ENCODE measurements at places on chromosomes 5 and 9. TPM values are rescaled to one million over a fixed set of nuclear protein-coding genes. Genes with fewer than 3 reads are reported as not detected.

Gene C5orf63
- polyA plus RNA-seq = 2.7 TPM

GRCh38 chr5:5128766-5129165, 11.4 kb upstream of the ADAMTS16 start:
- H3K36me3 ChIP-seq = no peaks in the 10 kb centered on the region
- no peaks in the 10 kb centered on the region for H3K27me3 ChIP-seq
- H3K27ac ChIP-seq = no peak overlapping the region
- no peak for DNase-seq
- no peak overlapping the region for H3K4me3 ChIP-seq

Gene IRX4
- polyA plus RNA-seq = 0.02 TPM

GRCh38 chr5:50440651-50441492, at the start of gene EMB:
Gene EMB (minus strand): TSS chr5:50441288. CDS start chr5:50441151, 137 bp downstream.
- H3K36me3 ChIP-seq = no peaks in the 10 kb centered on the region
- H3K4me1 ChIP-seq = no peaks in the 10 kb centered on the region
- no peak within 1 kb of the TSS for H3K27ac ChIP-seq
- H3K4me3 ChIP-seq = peak within 1 kb of the TSS; percentile 34
- peak; percentile 49 for DNase-seq

DNA sequence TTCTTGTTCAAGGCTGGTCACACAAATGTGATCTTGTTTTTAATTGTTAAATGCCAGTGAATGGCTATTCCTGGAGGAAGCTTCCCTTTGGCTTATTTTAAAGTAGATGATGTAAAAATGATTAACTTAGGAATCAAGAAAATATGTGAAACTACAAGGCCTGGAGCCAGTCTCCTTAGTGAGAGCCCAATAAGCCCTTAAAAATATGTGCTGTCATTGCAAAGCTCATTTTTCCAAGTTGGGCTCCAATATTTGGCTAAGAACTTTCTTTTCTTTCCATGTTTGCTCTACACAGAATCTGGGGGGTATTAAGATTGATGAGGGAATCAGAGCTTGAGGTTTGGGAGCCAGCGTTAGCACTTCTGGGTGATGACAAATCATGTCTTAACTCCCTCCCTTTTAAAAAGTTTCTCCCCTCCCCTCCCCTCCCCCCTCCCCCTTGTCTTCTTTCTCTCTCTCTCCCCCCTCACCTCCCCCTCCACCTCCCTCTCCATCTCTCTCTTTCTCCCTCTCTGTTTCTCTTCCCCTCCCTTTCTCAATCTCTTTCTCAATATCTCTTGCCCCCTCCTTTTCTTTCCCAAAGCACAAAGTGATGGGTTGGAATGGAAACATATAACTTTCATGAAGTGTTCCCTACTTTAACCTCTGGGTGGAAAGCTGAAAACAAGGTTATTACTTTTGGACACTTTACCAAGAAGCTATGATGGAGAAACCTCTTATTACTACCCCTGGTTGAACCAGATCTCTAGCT, 86.0 kb downstream of the FBXL7 start:
- no peaks in the 10 kb centered on the region for H3K27me3 ChIP-seq
- no peak for DNase-seq
- no peak overlapping the region for H3K4me3 ChIP-seq
- peaks cover 9% of the 10 kb centered on the region for H3K36me3 ChIP-seq
- no peak overlapping the region for H3K27ac ChIP-seq

DNA sequence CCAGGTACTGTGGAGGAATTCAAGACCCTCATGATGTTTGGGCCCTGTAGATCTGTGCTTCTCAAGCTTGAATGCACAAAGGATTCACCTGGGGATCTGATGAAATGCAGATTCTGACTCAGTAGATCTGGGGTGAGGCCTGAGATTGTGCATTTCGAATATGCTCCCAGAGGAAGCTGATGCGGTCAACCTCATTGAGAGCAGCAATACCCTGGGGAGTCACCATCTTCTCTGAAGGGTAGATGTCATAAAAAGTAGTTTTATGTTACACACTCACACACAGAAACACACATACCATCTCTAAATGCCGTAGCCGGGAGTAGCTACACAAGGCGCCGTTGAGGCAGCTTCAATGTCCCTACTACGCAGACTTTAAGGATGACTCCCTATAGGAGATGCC, 55.8 kb upstream of the CPEB4 start:
- H3K27ac ChIP-seq = no peak overlapping the region
- no peak for DNase-seq
- no peaks in the 10 kb centered on the region for H3K27me3 ChIP-seq
- H3K36me3 ChIP-seq = no peaks in the 10 kb centered on the region

GRCh38 chr5:94544031-94544650, 74.3 kb downstream of the KIAA0825 start:
- H3K4me1 ChIP-seq = peaks cover 5% of the 10 kb centered on the region
- DNase-seq = peak; percentile 40
- no peak overlapping the region for H3K4me3 ChIP-seq
- H3K36me3 ChIP-seq = peaks cover 5% of the 10 kb centered on the region

GRCh38 chr9:82600536-82601292, 462.2 kb downstream of the RASEF start:
- H3K36me3 ChIP-seq = no peaks in the 10 kb centered on the region
- no peaks in the 10 kb centered on the region for H3K27me3 ChIP-seq
- H3K4me1 ChIP-seq = no peaks in the 10 kb centered on the region
- no peak overlapping the region for H3K27ac ChIP-seq

DNA sequence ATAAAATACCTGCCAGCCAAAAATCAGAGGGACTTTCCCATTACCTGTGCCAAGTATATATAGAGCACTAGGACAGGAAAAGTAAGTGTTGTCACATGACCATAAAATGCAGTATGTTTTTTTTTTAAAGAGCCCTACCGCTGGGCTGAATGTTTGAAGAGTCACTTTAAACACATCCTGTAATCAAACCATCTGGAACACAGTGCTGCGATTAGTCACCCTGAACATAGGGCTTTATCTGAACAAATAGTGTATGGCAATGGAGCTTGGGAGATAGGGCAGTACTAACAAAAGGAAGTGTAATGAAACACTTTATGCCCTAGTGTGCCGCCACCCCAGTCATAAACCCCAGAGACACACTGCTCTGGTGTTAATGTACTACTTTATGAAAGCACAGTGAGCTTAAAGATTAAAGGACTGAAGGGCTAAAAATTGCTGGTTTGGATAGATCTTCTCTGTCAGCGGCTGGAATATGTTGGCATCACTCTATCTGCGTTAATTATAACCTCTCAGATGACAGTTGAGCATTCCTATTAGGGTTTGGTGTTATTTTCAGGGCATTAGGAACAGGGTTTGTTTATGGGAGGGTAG, 90.4 kb downstream of the ZNF608 start:
- peaks cover 84% of the 10 kb centered on the region for H3K4me1 ChIP-seq
- DNase-seq = peak; percentile 49
- peak overlapping the region; percentile 80 for H3K27ac ChIP-seq
- H3K4me3 ChIP-seq = no peak overlapping the region
- no peaks in the 10 kb centered on the region for H3K36me3 ChIP-seq

DNA sequence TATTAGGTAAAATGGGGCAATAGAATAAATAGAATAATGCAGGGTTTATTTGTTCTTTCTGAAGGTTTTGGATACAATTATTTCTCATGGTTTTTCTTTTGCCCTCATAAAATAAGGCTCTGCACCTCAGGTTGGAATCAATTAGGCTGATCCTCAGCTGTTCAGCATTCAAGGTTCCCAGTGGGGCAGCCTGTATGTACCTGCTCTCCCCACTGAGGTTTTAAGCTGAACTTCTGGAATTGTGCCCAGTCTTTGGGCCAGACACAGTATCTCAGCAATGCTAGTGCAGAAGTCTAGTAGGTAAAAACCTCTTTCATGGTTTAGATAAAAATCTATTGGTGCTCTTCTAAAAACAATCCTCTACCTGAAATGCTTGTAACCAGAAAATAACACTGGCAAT, 98.0 kb downstream of the EDIL3 start:
- no peak overlapping the region for H3K27ac ChIP-seq
- no peak overlapping the region for H3K4me3 ChIP-seq
- peaks cover 3% of the 10 kb centered on the region for H3K4me1 ChIP-seq
- H3K36me3 ChIP-seq = no peaks in the 10 kb centered on the region
- no peaks in the 10 kb centered on the region for H3K27me3 ChIP-seq

- no peak for DNase-seq
- no peak overlapping the region for H3K27ac ChIP-seq
- no peak overlapping the region for H3K4me3 ChIP-seq
- no peaks in the 10 kb centered on the region for H3K36me3 ChIP-seq
Observed at GRCh38 chr9:137326445-137327065, 24.5 kb upstream of the NRARP start.

Gene GFI1B
- 0.49 TPM for polyA plus RNA-seq

- no peak overlapping the region for H3K27ac ChIP-seq
- no peak overlapping the region for H3K4me3 ChIP-seq
- no peaks in the 10 kb centered on the region for H3K36me3 ChIP-seq
- no peaks in the 10 kb centered on the region for H3K27me3 ChIP-seq
- no peaks in the 10 kb centered on the region for H3K4me1 ChIP-seq
Observed at GRCh38 chr9:115400796-115401195, 282.8 kb upstream of the TNC start.

- no peak for DNase-seq
- no peak overlapping the region for H3K27ac ChIP-seq
- H3K4me1 ChIP-seq = peaks cover 4% of the 10 kb centered on the region
Observed at GRCh38 chr5:142520885-142521284, 165.0 kb downstream of the FGF1 start.

DNA sequence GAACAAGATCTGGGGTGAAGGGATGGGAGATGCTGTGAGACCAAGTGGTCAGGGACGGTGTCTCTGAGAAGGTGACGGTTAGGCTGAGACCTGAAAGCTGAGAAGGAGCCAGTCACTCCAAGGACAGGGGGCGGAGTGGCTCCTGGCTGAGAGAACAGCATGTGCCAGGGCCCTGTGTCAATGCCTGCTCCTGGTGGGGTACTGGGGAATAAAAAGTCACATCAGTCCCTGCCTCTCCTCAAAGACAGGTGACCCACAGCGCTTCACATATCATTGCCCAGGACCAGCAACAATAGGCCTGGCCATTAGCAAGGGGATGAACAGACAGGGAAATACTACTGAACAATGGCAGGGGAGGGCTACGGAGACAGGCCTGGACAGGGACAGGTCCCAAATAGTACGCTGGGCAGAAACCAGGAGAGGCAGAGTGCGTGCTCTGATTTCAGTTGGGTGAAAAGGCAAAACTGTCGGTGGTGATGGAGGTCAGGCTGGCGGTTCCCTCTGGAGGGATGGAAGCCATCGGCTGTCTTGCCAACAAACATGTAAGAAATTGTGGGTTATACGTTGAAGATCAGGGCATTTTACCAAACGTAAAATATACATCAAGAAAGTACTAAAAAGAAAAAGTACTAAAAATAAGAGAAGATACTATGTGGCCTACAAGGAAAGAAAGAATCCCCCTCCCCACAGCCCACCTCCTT, 64.3 kb downstream of the C9orf50 start:
- no peak overlapping the region for H3K4me3 ChIP-seq
- no peak for DNase-seq
- no peaks in the 10 kb centered on the region for H3K36me3 ChIP-seq
- H3K4me1 ChIP-seq = peaks cover 4% of the 10 kb centered on the region
- H3K27me3 ChIP-seq = no peaks in the 10 kb centered on the region

GRCh38 chr9:33374634-33375237, 27.6 kb downstream of the AQP7 start:
- peak overlapping the region; percentile 32 for H3K27ac ChIP-seq
- DNase-seq = peak; percentile 74
- H3K36me3 ChIP-seq = peaks cover 18% of the 10 kb centered on the region
- no peak overlapping the region for H3K4me3 ChIP-seq
- H3K27me3 ChIP-seq = no peaks in the 10 kb centered on the region

DNA sequence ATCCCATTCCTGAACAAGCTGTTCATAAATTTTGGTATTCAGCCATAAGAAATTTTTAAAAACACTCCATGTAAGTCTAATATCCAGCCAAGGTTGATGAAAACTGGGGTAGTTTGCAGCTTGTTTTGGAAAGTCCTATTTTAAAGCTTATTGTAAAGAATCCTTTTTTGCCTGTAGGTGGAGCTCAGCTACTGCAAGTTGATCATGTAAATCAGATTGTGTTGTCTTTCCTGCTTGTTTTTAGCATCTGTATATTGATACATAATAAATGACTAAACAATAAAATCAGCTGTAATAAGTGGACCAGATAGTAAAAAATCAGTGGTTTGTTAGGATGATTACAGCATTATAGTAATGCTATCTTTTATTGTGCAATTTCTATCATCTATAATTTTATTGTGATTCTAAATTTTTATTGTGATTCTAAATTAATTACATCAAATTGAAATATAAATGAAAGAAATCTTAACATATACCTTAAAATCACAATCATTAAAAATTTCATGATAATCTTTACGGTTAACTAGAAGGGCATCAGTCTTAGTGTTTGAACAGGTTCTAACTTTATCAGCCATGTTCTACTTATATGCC, 42.4 kb downstream of the CWC27 start:
- H3K27me3 ChIP-seq = no peaks in the 10 kb centered on the region
- no peak overlapping the region for H3K27ac ChIP-seq
- peaks cover under 1% of the 10 kb centered on the region for H3K36me3 ChIP-seq
- DNase-seq = no peak

GRCh38 chr9:133607976-133608375, 1.2 kb downstream of the FAM163B start:
- peaks cover 5% of the 10 kb centered on the region for H3K27me3 ChIP-seq
- no peak for DNase-seq
- no peaks in the 10 kb centered on the region for H3K36me3 ChIP-seq
- no peak overlapping the region for H3K4me3 ChIP-seq
- no peak overlapping the region for H3K27ac ChIP-seq

DNA sequence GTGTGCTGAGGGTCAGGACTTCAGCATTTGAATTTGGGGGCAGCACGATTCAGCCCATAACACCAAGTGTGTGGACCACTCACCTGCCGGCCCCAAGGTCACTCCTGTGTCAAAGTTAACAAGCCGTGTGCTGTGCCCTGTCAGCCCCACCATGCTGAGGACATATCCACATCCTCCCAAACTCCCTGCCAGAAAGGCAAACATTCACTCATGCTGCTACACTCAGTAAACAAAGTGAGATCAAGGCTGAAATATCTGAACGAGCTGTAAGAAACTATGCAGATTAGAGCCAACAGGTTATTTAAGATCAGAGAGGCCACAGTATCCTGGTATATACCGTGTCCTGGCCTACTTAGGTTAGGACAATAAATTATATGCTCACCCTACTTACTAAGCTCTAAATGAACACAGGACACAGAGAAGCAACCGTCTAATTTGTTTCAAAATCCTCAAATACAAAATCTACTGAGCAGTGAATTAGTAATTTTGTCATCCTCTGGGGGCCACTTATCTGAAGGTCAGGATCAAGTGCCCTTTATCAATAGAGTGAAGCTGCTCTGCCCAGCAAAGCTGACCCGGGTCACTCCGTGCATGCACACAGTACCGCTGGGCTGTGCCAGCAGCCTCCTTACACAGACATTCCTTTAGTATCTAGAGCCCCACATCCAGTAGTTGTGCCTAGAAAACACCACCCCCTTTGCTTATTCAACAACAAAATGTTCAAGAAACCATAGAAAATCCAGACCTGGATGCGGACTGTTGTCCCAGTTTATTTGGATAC, 28.2 kb downstream of the RETREG1 start:
- no peak overlapping the region for H3K27ac ChIP-seq
- no peaks in the 10 kb centered on the region for H3K36me3 ChIP-seq
- peak; percentile 16 for DNase-seq
- H3K4me3 ChIP-seq = no peak overlapping the region

GRCh38 chr9:121852651-121853616, 201.5 kb downstream of the DAB2IP start:
- peak; percentile 84 for DNase-seq
- H3K4me1 ChIP-seq = no peaks in the 10 kb centered on the region
- no peaks in the 10 kb centered on the region for H3K27me3 ChIP-seq
- H3K36me3 ChIP-seq = no peaks in the 10 kb centered on the region
- no peak overlapping the region for H3K4me3 ChIP-seq
- no peak overlapping the region for H3K27ac ChIP-seq

- no peak overlapping the region for H3K27ac ChIP-seq
- no peak overlapping the region for H3K4me3 ChIP-seq
- no peaks in the 10 kb centered on the region for H3K27me3 ChIP-seq
Observed at GRCh38 chr5:157213527-157214243, 33.0 kb downstream of the ITK start.

All from lung (tissue), 17 donors.